CD14-positive monocyte (primary cell): ENCODE measurements at places on chromosomes 5 and 9.

- DNase-seq, result peak; percentile 16
These were observed 44.6 kb upstream of the SHOC1 start for GRCh38 chr9:111839387-111839786.

DNA sequence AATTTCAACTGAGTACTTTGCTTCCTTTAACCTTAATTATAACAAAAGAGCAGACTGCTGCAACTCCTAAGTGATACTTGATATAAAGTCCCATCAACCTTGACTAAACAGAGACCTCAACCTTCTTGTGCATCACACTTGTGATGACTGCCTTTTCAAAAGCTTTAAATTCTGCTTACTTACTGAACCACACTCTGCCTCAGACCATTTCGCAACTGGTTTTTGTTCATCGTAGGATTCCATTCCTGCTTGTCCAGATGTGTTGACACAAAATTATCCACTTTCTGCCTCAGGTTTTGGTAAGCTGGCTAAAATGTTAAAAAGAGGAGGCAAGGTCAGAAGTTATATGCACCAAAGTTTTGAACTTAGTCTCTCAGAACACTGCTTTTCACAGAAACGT lies 3.5 kb downstream of the BOD1 start:
- DNase-seq, result no peak

DNA sequence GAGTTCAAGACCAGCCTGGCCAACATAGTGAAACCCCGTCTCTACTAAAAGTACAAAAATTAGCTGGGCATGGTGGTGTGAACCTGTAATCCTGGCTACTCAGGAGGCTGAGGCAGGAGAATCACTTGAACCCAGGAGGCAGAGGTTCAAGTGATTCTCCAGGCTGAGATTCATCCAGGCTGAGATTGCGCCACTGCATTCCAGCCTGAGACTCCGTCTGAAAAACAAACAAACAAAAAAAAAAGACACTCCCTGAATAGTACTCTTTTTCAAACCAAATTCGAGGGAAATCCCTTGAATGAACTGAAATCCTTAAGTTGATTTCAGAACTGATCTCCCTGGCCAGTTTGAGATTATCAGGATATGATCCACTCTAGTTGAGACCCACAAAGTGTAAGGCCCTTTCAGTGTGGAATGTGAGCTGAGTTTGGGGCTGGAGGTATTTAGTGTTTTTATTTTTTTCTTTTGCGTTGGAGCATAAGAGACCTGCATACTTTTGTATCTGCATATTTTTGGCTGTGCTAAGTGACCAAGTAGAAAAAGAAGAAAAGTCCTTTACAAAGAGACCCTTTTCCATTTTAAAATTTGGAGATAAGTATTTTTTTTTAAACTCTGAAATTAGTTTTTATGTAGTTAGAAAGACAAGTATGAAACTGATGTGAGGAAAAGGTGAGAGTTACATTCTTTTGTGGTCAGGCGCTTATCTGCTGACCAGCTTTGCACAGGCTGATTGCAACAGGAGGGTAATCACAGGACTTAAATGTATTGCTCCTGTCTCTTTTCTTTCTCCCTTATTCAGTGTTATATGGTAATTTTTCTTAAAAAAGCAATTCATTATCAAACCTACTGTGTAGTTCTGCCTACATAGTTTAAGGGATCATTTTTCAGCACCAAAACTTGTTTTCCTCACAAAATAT lies 42.9 kb downstream of the TMEFF1 start:
- DNase-seq, result no peak

DNA sequence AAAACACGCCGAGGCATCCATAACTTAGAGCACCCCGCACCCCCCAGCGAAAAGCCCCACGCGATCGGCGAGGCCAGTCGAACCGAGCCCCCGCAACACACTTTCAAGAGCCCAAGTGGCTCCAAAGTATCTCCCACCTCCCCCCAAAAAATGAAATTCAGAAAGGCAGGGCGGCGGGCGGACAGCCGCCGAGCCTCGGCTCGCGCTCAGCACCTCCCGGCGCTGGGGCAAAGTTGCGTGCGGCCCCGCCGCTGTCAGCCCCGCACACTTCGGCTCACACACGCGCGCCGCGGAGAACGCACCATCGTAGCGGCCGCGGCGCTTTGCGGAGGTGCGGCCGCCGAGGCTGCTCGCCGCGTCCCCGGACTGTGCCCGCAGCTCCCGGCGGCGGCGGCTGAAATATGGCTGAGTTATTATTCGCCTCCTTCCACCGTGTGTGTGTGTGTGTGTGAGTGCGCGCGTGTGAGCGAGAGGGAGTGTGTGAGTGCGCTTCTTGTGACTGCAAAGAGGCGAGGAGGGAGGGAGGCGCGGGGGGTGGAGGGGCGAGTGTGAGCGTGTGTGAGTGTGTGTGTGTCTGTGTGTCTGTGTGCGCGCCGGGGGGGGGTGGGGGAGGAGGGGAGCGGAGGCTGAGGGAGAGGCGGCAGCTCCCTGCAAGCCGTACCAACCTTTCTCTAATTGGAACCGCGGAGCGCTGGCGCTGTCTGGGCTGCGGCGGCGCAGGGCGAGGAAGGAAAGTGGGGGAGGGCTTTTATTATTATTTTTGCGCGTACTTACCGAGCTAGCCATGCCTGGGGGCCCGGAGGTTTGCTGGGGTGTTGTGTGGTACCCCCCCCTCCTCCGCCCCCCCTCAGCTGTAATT lies 599 bp downstream of the MLLT3 start:
- DNase-seq, result peak; percentile 48

DNA sequence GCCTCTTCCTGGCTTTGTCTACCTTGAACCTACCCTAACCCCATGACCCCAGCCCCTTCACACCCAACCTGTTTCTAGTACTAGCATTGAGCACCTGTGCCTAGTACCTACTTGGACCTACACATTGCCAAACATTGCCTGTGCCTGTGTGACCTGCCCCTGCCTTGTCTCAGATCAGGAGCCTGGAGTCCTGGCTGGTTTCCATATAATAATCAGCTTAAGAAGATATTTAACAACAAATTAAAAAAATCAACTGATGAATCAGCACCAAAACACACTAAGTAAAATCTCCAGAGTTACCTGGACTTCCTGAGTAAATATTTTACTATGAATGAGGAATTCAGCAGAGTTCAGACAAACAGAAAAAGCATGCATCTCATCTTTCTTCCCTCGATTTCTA lies 17.7 kb downstream of the LPAR1 start:
- no peak for DNase-seq

DNA sequence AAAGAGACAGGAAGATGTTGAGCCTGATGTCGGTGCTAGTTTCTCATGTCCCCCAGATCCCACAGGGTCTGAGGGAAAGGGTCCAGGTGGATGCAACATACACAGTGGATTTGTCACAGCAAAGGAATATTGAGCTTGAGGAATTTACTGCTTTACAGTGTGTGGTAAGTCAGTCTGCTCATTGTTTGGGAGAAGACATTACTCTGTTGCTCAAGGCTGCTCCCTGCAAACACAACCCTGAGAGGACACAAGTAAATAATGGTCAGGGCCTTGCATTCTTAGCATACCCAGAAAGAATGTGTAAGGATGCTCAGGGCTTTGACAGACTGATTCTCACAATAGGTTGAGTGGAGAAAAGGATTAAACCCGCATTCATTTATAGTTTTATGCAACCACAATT lies 7.3 kb upstream of the MAN2A1 start:
- DNase-seq, result no peak

DNA sequence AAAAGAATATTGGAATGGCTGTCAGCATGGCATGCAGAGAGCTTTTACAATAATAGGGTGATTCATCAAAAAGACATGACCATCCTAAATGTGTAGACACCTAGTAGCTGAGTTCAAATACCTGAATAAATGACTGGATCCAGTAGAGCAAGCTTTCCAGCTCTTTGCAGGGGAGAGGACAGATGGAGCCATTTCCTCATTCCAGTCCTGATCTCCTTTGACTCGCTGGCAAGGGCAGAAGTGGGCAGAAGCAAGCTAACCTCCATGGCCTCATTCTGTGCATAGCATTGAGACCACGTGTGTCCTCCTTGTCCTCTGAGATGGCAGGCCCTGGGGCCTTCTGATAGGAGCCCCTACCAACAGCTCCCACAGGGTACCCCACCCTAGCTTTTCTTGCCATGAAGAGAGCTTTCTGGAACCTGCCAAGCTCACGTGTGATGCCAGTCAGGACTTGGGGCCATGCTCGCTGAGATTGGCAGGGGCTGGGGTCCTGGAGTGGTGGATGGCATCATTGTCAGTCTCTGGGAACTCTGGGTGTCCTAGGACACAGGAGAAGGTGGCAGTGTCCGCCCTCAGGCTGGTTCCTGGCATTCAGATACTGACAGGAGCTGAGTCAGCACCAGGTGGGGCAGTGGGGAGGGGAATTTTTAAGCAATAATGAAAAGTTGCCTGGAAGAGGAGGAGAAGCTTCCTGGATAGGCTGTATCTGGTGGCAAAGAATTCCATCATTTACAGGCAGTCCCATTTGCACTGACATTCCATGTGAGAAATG lies 33.6 kb downstream of the WWC1 start:
- no peak for DNase-seq

DNA sequence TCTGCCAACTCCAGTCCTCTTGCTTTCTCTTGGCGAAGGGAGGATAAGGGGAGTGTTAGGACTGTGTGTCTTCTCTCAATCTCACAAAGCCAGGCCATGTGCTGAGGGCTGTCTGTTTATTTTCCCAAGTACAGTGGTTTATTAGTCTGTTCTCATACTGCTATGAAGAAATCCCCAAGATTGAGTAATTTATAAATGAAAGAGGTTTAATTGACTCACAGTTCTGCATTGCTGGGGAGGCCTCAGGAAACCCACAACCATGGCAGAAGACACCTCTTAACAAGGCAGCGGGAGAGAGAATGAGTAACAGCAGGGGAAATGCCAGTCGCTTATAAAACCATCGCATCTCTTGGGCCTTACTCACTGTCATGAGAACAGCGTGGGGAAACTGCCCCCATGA lies 36.2 kb upstream of the CKS2 start:
- DNase-seq, result no peak

GRCh38 chr9:37897665-37898064 lies 6.3 kb downstream of the SLC25A51 start:
- DNase-seq, result no peak

GRCh38 chr5:7728076-7728475 lies 122.9 kb downstream of the CFAP90 start:
- DNase-seq, result no peak

- no peak for DNase-seq
These were observed 205.7 kb upstream of the SGCD start for GRCh38 chr5:156121234-156121633.

- DNase-seq, result peak; percentile 70
These were observed 84.6 kb downstream of the CEMIP2 start for GRCh38 chr9:71683598-71684235.

DNA sequence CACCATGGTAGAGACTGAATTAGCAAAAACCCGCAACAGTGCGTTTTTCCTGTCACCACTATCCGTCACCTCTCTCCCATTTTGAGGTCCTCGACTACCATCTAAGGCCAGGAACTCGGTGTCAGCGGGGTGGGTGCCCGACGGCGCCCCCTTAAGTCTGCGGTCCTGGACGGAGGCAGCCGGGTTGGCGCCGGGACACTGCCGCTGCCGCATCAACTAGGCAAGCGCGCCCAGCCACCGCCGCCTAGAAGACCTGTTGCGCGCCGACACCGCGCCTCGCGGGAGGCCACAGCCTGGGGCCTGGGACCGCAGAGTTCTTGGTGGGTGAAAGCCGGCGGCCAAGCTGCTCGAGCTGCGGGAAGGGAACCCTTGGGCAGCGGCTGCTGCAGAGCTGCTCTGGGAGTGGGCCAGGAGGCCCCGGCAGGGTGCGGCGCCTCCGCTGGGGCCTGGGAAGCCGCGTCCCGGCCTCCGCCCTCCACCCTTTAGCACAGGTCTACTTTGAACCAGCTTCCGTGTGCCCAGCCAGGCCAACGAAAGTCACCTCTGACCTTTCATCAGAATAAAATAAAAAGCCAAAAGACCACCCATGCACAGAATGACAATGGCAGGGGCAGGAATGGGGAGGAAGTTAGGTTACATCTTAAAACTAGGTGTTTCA lies 3.5 kb downstream of the FOXB2 start:
- DNase-seq, result no peak

GRCh38 chr5:174454464-174454863 lies 269.9 kb upstream of the MSX2 start:
- DNase-seq, result no peak

DNA sequence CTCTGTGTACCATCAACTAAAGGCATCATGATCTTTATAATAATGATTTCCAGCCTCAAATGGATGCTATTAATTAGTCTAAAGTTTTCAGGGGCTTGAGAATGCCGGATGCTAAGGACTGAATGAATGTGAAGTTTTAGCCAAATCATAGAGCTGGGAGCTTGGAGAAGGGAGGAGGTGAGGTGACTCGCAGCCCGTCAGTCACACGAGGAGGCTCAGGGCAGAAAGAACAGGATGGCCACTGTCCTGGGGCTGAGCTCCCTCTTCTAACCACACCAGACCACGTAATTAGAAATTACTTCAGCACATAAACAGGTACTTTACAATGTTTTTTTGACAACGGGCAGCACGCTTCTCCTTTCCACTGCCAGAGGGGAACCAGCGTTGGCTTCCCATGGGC lies 222.6 kb downstream of the NPR3 start:
- no peak for DNase-seq

- DNase-seq, result peak; percentile 20
These were observed 669.9 kb downstream of the PTPRD start for GRCh38 chr9:9942764-9943424.
